A549 treated with GW870086 at 1 μM for 4 hours (cell line): ENCODE measurements at places on chromosomes 16 and 17. TPM values are rescaled to one million over a fixed set of nuclear protein-coding genes. Genes with fewer than 3 reads are reported as not detected.

Gene CXCL16
- 13.2 to 20.3 TPM (median 18.2 TPM) in 5 replicates for total RNA-seq

Gene TP53TG3B
- total RNA-seq: 0.26 to 0.34 TPM in 2 of 5 replicates, not detected in the others

Gene CPNE7
- 58.4 to 79.5 TPM (median 75.2 TPM) in 5 replicates for total RNA-seq

Gene HOXB6
- total RNA-seq: 3.5 to 6.3 TPM (median 5.4 TPM) in 5 replicates

Gene CFAP119
- total RNA-seq: 5.6 to 9.2 TPM (median 7.7 TPM) in 5 replicates
